ENCODE measurements at places on chromosomes 4 and X.

- no peak for DNase-seq
Measured at GRCh38 chrX:132482632-132483031, 6.2 kb downstream of the MBNL3 start.

DNA sequence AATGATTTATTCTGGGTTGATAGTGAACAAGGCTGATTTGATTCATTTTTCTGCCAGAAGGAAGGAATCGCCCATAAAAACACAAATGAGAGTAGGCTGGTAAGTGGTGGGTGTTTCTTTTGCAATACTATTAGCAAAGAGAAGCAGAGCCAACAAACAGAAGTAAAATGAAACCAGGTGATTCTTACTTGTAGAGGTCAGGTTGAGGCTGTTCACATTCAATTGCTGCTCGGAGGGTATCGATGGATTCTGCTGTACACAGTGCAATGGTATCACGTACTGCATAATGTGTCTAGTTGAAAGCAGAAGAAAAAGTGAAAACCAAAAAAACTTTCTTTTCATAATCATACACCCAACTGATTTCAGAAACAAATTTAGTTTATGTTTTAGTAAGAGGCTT is 94.1 kb upstream of the MCF2 start:
- DNase-seq, result no peak

DNA sequence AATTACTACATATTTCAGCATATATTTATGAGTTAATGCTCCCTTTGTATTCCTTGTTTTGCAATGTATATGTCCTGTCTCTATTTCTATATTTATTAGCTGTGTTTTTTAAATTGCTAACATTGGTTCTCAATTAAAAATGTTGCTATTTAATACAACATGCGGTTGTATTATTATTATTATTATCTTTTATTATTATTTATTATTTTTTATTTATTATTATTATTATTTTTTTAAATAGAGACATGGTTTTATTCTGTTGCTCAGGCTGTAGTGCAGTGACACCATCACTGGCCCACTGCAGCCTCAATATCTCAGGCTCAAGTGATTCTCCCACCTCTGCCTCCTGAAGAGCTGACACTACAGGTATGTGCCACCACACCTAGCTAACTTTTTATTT is 1005.9 kb upstream of the ADGRL3 start:
- DNase-seq, result no peak

DNA sequence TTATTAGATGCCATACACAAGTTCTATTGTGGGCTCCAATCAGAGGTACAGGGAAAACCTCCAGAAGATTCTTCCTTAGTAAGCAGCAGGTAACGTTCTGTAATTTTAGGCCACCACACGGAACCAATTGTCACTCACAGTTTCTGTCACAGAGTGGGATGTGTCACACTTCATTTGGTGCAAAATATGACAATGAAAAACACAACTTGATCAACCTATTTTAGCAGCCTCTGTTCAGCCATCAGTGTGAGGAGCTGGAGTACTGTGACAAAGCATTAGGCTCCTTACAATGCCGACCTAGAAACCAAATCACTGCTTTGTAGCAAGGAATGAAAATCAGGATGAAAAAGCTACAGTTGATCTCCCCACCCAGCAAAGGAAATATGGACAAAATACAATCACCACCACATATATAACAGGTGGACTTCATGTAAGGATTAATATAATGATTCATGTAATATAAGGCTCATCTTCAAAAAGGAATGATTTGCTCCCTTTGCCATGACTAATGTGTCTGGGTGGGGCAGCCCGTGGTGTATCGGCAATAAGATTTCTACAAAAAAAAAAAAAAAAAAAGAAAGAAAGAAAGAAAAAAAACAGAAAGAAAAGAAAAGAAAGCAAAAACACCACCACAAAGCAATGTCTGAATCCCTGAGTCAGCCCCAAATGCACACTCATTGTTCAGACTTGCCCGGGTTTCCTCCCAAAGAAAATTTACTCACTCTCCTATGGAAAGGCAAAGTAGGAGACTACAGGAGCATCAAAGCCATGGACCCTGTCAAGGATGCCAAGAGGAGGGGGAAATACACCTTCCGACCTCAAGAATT is 36.0 kb downstream of the SLC9A7 start:
- no peak for DNase-seq

DNA sequence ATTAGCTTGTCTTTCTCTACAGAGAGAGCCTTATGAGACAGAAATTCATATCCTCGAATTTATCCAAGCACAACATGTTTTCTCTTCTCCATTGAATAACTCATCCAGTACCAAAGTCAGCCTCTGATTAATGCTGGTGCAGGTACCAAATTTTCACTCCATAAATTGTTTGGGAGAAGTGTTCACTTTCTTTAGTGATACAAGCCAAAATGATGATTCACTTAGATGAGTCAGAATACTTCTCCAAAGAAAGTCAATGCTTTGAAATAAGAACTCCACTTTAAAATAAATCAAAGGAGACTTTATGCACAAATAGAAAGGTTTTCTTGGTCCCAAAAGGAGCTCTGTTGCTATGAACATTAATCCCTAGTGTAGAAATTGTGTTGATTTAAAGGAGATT is 60.2 kb downstream of the MAOB start:
- no peak for DNase-seq

GRCh38 chr4:156109943-156110900 is 156.6 kb upstream of the CTSO start:
- DNase-seq, result no peak

DNA sequence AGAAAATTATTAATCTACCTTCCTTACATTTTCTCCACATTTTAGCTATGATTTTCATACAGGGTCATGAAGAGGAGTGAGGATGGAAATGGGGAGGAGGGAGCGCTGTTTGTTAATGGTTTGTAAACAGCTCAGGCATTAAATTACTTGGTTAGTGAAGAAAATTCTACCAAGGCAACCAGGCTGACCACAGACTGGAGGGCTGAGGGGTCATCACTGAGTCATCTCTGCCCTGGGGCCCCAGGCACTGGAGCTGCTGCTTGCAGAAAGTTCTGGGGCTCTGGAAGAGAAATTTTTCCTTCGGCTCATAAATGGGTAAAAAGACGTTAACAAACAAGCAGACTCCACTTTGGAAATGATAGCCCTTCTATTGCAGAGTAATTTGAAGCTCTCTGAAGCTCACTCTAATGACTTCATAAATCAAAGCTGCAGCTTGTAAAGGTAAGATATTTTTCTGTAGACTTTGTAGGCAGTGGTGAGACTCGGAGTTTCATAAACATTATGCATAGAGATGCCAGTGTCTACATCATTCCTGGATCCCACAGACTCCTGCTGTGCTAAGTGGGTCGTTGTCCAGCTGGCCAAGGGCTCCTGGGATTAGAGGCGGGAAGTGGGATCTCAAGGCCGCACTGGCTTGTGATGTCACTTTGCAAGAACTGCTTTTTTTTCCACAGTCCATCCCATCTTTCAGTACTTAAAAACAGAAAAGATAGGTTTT is 159.6 kb downstream of the PTTG2 start:
- no peak for DNase-seq

GRCh38 chr4:56874923-56875322 is 32.8 kb upstream of the REST start:
- DNase-seq, result no peak

- no peak for DNase-seq
Measured at GRCh38 chr4:182741054-182741453, 176.1 kb downstream of the DCTD start.

GRCh38 chr4:84952776-84953175 is 13.7 kb downstream of the WDFY3 start:
- no peak for DNase-seq

- no peak for DNase-seq
Measured at GRCh38 chrX:37679888-37680287, 5.7 kb upstream of the XK start.

DNA sequence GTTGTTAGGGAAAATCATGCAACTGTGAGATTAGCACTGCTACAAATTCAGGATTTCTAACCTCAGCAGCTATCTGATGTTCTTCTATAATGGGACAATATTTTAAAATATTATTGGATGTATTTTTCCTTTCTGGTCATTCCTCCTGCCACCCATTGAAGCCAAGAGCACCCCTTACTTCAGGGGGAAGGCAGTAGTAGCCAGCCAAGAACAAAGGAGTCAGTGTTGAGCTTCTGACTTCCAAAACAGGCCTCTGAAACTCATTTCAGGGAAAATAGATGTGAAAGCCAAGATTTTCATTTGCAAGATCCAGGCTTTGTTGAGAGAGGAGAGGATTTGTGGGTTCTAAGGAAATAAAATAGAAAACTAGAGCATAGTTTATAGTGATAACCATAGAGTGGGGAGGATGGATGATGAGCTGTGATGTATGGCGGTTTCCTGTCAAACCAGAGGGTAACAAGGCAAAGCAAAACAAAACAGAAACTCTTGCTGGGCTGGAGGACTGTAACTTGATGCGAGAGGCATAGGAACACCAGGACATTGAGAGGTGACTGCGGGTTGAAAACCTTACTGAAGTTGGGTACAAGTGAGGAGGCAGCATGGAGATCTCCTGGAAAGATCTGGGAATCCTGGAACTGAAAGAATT is 173.7 kb upstream of the LEF1 start:
- peak; percentile 46 for DNase-seq

GRCh38 chrX:10444204-10444603 is 176.2 kb downstream of the MID1 start:
- no peak for DNase-seq

DNA sequence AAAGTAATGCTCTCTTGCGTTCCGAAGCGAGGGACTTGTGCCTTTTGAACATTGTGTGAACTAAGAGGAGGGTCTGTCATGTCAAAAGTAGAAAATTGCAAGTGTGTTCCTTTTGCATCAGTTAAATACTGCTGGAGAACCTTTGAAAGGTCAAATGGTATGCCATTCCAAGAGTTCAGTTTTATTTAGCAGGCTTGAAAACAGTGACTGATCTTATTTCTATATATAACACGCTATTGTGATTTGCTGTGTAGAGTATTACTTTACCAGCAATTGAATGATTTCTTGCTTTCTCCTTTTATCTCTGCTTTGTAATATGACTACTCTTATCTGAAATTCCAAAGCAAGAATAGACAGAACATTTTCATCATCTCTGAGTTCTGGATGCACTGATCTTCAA is at the start of gene TECRL:
TSS of gene TECRL (minus strand) at position 151 of the 400 bp plus-strand sequence. CDS start at position 52, 99 bp downstream.
- no peak for DNase-seq

DNA sequence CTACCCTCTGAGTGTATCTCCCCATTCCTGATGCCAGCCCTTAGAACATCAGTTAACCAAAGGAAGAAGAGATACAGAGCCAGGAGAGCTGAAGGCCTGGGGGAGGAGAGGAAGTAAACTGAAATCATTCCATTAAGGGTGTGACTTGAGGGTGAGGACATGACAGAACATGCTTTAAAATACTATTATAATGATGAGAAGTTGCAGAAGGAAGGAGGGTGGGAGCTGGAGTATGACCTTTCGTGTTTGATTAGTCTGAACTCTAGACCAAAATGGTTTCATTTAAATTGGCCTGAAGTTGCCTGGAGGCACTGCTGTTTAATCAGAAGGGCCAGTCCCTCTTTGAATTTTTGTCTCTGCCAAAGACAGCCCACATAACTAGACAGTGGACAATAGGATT is 11.4 kb downstream of the INTS6L start:
- DNase-seq, result no peak

GRCh38 chr4:148704291-148704690 is 262.1 kb upstream of the NR3C2 start:
- DNase-seq, result no peak

DNA sequence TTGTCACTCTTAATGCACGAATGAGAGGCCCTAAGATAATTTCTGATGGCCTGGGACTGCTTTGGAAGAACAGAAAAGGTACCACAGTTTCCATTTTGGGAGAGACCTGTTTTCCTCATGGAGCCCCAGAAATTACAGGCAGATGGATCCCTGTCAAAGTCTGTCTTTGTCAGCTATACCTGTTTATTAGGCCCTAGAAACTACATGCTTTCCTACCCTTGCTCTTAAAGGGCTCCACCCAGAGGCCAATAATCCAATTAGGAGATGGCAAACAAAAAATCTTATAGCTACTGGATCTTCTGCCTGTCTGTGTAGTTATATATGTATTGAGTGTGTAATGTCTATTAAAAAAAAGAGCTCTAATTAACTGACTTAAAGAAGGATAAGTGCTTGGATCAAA is 141.3 kb downstream of the NR3C2 start:
- no peak for DNase-seq

DNA sequence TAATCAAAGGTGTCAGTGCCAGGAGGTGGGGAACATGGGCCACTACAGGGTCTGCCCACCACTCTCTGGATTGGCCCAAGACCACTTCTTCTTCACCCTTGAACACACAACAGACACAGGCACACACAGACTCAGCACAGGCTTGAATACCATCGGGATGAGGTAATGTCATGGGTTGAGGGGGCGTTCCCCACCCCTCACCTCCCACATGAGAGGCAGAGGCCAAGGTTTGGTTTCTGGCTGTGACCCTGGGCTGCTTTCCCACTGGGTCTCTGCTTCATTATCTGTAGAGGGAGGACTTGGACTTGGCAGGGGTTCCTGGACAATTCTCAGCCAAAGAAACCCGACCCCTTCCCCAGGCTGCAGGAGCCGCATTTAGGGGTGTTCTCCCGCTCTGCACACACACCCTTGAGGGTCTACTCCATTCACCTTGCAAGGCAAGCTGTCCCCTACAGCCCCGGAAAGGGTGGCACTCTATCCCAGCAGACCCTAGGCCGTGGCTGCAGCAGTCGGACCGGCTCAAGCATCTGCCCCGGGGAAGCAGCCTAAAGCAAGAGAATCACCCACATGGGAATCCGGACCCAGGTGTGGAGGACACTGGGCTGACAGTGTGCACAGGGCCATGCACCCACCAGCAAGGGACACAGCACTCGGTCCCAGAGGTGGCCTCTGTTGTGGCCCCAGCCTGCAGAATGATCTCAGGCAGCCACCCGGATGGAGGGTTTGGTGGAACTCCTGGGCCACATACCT is 62.4 kb downstream of the TRMT44 start:
- no peak for DNase-seq

Measured in activated CD4-positive, alpha-beta T cell treated with anti-CD3 and anti-CD28 coated beads, Interleukin-10, Interleukin-2, amounts not matched to agents 100 ng/mL and 50 ng/mL, durations not matched to agents 16 hours and 8 hours (primary cell).